ENCODE measurements at places on chromosomes 1 and 21.

DNA sequence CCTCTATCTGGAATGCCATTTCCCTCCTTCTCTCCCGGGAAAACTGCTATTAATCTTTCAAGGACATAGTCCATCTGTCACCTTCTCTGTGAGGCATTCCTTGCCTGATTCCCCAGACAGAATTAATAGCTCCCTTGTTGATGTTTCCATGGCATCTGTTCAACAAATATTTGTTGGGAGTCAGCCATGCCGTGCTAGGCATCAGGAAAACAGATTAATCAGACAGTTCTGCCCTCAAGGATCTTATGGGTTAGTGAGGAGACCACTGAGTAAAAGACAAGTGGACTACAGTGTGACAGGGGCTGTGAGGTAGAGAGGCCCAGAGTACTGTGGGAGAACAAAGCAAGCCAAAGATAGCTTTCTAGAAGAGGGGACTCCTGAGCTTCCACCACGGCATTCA lies 11.4 kb upstream of the MAGOH start:
- no peak for DNase-seq

- DNase-seq: no peak
Measured at GRCh38 chr1:20302108-20302471, 11.4 kb downstream of the VWA5B1 start.

DNA sequence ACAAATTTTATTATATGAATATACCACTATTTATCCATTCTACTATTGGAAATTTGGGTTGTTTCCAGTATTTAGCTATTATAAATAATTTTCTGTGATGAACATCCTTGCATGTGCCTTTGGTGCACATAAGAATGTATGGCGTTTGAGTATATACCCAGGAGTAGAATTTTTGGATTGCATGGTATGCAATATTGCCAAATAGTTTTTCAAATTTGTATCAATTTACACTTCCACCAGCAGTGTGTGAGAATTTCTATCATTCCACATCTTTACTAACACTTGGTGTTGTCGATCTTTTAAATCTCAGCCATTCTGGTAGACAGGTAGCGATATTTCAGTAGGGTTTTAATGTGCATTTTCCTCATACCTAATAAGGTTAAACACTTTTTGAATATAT lies 9.2 kb upstream of the FNBP1L start:
- DNase-seq: no peak

- DNase-seq: no peak
Measured at GRCh38 chr1:57353654-57354053, 70.2 kb downstream of the DAB1 start.

DNA sequence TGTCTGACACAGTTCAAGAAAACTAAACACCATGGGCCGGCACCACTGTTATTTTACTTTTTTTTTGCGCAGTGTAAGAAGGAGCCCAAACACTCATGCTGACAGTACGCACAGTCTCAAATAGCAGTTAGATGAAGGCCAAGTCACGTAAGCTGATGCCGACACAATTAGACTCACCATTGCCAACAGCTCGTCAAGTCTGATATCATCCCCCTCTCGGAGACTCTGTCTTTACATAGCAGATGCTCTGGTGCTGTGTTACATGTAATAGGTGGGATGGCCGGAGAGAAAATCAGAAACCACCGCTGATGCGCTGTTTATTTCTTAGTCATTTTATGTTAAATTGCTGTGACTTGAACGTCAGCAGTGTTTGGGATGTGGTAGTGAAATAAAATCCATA lies 49.3 kb downstream of the TGFB2 start:
- DNase-seq: no peak

DNA sequence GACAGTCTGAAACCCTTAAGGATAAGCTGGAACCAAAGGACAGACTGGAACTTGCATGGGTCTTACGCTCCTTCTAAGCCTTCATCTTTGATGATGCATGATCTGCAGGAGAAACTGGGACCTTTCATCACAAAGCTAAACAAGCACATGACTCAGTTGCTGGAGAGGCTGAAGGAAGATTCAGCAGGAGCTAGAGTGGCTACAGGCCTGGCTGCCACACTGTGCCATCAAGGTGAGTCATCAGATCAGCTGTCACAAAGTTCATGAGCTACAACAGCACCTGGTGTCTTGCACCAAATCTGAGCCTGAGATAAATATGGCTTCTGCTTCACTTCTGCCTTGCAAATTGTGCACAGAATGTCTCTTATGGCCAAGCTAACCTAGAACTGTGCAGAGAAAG lies 95.5 kb upstream of the MARK1 start:
- no peak for DNase-seq

DNA sequence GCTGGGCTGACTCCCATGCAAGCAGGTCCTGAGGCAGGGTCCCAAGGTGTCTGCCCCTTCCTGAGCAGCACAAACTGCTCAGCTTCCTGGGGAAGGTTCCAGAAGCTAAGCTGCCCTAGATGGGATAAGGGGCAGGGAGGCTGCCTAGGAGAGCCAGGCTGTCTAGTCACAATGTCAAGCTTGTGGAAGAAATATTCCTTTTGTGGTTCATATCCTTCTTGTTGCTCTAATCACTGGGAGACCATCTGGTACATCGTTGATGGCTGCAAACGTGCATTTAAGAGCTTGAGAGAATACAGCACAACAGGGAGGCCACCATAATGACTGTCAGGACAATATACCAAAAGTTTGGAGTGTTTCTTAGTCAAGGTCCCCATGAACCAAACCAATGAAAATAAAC lies 67.4 kb downstream of the SLC16A1 start:
- DNase-seq: no peak

DNA sequence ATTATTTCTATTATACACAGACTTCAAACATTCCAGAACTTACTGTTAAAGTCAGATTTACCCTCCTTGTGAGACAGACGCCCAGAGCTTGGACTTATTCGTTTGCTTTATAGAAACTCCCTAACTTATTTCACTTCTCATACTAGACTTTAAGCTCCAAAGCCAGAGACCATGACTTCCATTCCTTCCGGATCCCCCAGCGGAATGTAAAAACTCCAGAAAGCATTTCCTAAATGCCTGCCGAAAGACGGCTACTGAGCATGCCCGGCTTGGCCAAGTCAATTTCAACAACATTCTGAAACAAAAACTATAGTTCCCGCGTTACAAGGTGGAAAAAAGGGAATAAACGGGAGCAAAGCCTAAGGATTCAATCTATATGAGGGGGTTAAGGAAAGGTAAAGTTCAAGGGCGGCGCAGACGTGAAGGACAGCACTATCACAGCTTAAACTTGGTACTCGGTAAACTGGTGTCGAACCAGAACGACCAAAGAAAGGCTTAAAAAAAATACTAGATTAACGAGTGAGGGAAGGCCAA lies 1.1 kb downstream of the USP48 start:
- DNase-seq: no peak

Data from effector memory CD4-positive, alpha-beta T cell (primary cell).